ENCODE measurements at places on chromosomes 2 and 18. TPM values are rescaled to one million over a fixed set of nuclear protein-coding genes. Genes with fewer than 3 reads are reported as not detected.

Gene FAP
- 49.7 TPM for polyA plus RNA-seq

Gene ATL2
- 32.8 TPM for polyA plus RNA-seq

Gene FBXO48
- 1.8 TPM for polyA plus RNA-seq

Gene KCNK3
- polyA plus RNA-seq: 1.5 TPM

Gene SERPINB12
- 1.3 TPM for polyA plus RNA-seq

Gene GALNT5
- polyA plus RNA-seq: 1.7 TPM

GRCh38 chr2:69381337-69381737 lies 5.7 kb downstream of the GFPT1 start:
- no peak for DNase-seq

DNA sequence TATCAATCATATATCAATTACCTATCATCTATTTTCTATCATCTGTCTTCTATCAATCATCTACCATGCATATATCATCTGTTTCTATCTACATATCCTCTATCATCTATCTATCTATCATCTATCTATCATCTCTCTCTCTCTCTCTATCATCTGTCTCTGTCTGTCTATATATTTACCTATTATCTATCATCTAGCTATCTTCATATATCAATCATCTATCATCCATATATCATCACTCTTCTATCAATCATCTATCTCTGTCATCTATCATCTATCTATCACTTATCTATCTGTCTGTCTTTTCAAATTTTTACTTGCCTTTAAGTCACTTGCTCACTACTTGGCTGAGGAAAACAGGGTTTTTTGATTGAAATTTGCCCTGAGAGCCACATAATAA lies 592.3 kb downstream of the DCDC2C start:
- no peak for DNase-seq

DNA sequence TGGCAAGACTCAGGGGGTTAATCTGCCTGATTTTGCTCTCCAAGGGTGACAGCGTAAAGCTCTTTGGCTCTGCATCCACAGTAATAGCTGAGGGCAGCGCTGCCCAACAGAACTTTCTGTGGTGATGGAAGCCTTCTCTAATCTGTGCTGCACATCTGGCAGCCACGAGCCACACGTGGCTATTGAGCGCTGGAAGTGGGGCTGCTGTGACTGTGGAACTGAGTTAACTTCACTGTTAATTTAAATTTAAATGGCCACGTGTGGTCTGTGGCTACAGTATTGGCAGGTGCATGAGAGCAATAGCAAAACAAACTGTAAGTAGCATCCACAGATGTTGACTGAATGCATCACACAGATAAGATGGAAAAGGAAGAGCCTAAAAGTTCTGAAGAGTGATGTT lies 47.3 kb upstream of the TMEM200C start:
- DNase-seq: no peak

- no peak for DNase-seq
Measured at GRCh38 chr18:77111449-77111848, 21.1 kb downstream of the MBP start.

DNA sequence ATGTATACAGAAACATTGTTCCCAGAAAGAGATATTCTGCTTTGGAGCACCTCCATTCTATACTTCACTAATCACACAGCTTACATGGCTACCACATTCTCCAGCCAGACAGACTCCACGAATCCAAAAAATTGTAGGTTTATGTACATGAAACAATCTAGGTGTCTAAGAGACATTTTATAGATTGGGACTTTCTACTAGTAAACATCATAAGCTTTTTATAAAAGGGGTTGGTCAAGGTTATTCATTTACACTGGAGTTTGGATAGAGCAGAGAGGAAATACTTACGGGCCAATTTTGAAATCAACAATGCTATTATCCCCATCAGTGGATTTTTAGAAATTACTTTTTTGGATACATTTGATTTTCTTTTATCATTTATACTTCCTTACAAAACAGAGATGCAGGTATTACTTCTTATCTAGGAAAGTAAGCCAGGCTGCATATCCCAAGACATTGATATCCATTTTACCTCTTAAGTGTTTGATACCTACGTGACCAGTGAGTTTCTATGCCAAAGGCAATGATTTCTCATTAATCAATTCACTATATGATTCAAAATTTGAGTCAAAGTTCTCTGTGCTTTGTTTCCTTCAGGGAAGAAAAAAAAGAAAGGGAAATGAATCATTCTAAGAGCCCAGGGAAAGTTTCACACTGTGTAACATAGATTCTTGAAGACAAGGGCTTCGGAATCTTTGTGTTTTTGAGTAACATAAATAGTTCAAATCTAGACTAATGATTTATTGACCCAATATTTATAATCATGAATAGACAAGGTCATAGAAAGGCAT lies 140.5 kb downstream of the PTH2R start:
- no peak for DNase-seq

- no peak for DNase-seq
Measured at GRCh38 chr2:172606285-172606684, 50.4 kb downstream of the PDK1 start.

All from hindlimb muscle (tissue), 1 donor.